ENCODE measurements at places on chromosomes 6 and 20.

GRCh38 chr6:12666886-12667285 lies 49.7 kb upstream of the PHACTR1 start:
- no peak for DNase-seq

GRCh38 chr6:166441325-166442078 lies 58.8 kb upstream of the MPC1 start:
- DNase-seq = no peak

GRCh38 chr20:346640-347316 lies at the start of gene NRSN2:
Gene NRSN2, plus strand, starts transcription at chr20:347111. Its CDS starts 2,533 bp downstream, at chr20:349644.
- DNase-seq = no peak

DNA sequence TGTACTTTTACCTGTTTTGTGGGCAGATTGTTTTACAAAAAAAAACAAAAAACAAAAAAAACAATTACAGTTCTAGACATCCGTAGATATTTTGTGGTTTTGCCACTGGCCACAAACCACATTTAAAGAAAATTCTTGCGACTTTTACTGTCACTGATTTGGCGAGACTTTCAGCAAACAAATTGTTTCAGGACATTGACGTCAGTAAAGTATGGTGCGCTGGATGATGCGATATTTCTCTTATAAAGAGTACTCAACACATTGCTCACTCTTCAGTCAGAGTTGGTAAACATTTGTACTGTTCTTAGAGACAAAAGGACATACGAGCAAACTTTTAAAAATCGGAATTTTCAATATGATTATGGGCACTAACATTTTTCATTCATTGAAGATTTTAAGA lies 229.8 kb downstream of the HAO1 start:
- DNase-seq = no peak

- DNase-seq = no peak
Observed at GRCh38 chr6:80792151-80792550, 685.7 kb downstream of the BCKDHB start.

GRCh38 chr20:48673507-48673906 lies 154.3 kb downstream of the PREX1 start:
- no peak for DNase-seq

DNA sequence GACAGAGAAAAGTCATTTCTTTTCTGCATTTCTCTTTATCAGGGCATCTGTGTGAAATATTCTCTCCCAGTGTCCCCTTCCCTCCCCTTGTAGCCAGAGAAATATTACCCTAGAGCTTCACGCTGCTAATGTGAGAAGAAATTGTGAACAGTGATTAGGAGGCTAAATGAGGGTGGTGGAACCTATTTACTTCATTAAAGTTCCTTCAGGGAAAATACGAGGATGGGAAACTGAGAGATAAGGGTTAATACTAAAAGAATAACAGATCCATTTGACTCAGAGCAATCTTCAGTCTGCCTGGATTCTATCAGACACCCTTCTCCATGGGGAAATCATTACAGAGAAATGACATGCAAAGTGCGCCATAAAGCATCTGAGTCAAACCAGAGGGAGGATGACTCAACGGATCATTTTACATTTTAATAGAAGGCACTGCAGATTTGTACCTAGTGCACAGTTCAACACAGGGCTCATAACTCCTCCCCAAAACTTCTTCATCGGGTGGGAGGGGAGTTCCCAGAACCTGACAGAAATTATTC lies 131.3 kb downstream of the GJA10 start:
- no peak for DNase-seq

DNA sequence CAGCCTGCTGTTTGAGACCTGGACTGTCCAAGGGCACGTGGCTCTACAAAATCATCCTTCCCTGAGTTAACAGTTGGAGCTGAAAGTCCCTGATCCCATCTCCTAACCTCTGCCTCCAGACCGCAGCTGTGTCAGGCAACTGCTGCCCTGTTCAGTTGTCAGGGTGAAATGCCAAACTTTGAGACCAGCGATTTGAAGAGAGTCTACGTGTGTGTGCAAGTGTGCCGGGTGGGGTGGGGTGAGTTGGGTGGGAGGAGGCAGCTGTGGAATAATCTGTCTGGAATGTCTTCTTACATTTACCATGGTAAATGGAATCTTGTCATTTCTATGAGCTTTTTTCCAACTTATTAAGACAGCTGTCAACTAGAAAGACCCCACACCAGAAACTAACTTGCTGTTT lies 81.0 kb upstream of the FAM8A1 start:
- no peak for DNase-seq

DNA sequence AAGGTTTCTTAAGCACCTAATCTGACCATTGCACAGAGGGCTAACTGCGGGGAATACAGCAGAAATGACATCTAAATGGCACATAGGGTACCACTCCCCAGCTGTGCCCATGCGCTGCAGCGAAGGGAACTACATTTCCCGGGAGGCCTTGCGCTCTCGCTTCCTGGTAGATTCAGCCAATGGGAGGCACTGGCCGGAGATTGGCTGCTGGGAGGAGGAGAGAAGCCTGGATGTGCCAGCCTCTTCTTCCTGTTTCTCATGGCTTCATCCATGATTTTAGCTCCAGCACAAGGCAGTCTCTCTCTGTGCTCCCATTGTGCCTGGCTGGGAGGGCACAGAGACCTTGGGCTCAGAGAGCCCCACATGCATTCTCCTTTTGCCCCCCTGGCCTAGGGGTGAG lies 101.7 kb upstream of the FOXA2 start:
- DNase-seq = no peak

GRCh38 chr6:120186080-120186479 lies 836.5 kb upstream of the MAN1A1 start:
- no peak for DNase-seq

DNA sequence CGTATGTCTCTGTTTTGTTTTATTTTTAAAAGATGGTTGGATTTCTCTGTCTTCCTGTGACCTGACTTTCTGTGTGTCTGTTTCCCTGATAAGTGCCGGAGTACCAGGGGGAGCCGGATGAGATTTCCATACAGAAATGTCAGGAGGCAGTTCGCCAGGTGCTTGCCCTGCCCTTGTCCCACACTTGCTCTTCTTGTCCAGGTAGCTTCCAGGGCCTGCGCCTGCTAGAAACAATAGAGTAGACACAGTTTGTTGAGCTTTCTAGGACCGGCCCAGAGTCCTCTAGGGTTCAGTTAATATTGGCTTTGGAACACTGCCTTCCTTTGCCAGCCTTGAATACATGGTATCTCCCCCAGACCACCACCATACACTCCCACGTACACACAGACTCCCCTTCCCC lies 3.9 kb downstream of the ITPA start:
- DNase-seq = no peak

- peak; percentile 16 for DNase-seq
Observed at GRCh38 chr6:158047127-158047518, 65.5 kb downstream of the SYNJ2 start.

GRCh38 chr20:21147593-21147992 lies 21.7 kb downstream of the KIZ start:
- no peak for DNase-seq

DNA sequence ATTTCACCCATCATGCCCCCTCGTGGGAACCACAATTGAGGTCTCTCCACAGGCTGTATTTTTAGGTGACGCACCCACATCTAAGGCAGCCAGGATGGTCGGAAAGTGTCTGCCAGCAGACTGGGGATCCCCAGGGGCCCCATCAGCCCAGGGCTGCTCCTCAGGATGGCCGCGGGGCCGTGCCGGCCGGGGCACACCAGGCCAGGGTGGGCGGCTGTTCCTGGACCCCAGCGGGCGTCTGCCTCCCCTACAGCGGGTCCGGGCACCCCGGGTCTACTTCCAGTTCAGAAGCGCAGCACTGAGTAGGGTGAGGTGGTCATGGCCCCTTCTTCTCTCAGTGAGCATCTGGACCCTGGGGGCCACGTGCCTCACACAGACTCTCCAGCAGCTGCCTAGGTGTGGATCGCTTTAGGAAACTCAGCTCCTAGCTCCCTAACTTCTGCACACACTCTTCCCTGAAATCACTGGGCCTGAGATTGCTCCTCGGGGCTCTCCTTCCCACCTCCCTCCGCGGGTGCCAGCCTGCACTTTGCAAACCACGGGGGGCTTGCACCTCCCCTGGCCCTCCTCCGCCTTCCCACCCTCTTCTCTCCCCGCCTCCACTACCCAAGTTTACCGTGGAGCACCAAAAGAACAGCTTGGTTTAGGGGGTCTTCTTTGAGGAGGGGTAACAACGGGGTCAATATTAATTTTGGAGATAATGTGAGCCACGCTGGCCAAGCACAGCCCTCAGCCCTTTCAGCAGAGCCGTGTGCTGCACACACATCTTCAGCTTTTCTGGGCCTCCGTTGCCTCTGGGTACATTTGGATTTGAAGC lies 14.2 kb upstream of the FOXC1 start:
- DNase-seq = no peak

DNA sequence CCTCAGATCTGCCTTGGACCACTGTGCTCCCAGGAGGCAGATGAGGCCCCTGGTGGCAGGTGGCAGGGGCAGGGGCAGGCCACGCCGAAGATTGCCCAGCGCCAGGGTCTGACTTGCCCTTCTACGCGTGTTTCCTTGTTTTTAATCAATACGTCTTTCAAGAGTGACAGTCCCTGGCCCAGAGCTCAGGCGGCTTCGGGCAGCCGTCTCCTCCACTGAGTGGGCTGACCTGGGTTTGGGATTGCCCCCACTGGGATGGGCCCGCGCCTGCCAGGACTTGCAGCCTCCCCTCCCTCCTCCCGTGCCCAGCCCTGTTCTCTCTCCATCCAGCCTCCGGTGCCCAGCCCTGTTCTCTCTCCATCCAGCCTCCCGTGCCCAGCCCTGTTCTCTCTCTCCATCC lies 21.2 kb downstream of the FRMD1 start:
- DNase-seq = no peak

DNA sequence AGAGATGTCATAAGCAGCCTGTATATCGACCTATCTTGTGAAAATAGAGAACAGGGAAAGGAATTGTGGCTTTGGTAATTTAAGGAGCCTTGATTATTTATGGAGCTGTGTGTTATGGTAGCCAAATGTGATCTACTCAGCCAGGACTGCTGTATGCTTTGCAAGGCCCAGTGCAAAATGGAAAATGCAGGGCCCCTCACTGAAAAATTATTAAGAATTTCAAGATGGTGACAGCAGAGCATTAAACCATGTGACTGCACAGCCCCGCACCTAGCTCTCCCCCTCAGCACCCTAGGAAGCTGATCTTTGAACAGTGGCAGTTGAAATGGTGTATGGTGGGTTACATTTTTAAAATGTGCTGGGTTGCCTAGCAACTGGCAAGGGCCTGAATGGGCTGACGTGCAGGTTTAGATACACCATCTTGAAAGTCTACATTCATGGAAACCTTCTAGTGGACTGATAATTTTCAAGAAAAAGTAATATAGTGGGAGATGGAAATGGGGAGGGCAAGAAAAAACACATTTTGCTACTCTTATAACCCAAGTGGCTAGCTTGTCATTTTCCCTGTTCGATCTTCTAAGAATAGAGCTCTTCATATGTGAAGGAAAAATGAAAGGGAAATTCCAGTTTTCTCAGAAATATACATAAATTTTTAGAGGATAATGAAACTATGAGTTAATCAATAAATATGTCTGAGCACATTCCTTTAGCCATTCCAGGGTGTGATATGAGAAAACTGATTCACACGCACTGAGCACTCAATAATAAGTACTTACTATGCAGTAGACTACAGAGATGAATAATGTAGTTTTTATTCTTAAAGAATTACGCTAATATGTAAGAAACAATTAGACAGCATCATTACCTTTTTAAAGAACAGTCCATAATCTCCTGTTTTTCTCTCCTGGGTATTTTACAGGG lies 208.0 kb downstream of the ARHGAP18 start:
- no peak for DNase-seq

GRCh38 chr6:136317021-136317694 lies 27.5 kb upstream of the BCLAF1 start:
- DNase-seq = peak; percentile 47

DNA sequence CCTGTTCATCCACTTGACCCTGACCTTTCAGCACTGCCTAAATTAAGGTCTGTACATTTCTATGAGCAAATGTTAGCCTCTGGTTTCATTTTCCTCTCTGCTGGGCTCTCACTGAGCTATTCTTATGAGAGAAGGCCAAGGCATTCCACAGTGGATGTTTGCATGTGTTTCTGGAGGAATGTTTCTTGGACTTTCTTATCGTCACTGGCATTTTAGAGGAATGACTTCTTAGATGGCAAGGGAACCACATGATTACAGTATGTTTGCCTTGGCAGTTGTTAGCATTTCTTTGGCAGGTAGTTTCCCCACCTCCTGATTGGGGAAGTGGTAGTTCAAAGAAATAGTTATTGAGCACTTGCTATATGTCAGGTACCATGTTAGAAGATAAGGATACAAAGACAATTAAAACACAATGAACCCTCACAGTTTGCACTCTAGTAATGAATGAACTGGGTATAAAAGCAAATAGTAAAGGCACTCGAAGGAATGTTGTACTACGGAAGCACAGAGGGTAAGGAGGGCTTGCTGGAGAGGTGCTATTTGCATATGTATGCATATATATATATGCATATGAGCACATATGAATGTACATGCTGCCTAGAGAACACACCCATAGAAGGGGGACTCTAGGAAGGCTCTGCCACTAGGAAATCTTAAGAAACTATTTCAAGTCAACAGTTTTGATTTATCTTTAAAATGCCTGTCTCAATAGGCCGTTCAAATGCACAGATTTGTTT lies 307.4 kb downstream of the EYA4 start:
- DNase-seq = no peak

GRCh38 chr6:128725271-128726233 lies 157.4 kb upstream of the LAMA2 start:
- DNase-seq = peak; percentile 0

DNA sequence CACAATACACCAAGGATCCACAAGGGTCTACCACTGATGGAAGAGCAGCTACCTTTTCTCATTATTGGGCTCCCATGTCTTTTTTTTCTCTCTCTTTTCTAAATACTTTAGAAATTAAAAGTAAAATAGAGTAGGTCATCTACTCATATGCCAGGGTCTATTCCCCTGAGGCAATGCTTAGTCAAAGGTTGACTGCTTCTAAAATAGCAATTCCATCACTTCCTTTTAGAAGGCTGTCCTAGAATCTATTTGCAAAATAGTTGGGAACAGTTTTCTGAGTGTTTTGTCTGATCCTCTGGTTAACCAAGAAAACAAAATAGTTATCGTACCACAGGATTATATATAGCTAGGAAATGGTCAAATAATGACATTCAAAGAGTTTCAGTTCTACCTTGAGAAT lies 174.1 kb downstream of the COL21A1 start:
- no peak for DNase-seq

GRCh38 chr6:12245763-12246718 lies 44.1 kb upstream of the EDN1 start:
- DNase-seq = no peak

DNA sequence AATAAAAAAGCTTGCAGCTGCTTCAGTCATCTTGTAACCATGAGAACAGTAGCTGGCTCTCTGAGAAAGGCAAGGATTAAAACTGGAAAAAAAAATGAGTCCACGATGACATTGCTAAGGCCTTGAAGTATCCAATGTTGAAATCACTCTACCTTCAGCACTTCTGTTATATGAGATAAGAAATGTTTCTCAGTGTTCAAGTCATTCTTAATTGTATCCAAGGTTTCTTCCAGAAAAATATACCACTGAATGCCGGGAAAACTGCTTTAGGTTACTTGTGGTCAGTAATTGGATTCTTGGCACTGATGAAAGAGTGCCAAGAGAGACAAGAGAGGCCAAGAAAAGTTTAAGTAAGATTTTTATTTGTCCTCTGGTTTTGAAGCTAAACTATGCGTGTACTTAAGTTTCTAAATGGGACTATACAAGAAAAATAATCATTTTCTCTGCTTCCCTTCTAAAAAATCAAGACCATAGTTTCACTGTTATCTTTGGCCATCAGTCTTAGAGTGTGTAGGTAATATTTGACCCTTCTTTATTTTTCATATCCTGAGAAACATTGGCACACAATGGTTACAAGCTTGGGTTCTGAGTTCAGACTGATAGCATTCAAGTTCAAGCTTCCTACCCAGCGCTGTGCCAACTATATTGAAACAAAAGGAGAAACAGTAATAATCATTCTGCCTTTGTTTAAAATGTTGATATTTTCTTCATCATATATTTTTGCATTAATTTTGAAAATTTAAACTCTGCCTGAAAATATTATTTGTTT lies 84.6 kb downstream of the TRDN start:
- no peak for DNase-seq

Data from T-cell (primary cell).